ENCODE measurements at places on chromosomes 6 and 20.
A peak's percentile ranks its signal among the peaks of the same experiment; 100 is the strongest.

DNA sequence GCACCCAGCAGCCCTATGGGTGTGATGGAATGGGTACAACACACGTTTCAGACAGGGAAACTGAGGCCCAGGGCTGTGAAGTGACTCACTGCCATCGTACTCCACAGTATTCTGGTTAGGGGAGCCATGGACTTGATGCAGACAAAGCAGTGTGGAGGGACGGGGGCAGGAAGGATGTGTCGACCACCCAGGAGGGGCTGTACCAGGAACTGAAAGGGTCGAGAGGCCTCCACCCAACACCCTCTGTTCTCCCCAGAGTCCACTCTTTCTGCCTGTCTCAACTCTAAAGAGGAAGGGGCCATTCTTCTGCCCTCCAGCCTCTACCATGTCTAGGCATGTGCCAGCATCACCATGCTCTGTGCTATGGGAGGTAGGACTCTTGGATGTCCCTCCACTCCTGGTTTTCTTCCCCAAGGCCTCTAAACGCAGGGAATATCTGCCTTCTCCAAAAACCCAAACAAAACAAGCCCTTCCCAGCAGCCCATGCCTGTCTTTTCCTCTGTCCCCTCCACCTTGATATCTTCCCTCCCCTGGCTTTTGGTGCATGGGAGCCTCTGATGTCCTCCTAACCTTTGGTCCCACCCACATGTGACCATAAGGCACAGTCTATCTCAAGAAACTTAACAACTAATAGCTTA lies 7.4 kb downstream of the SLC22A1 start:
- DNase-seq = no peak

GRCh38 chr20:36645998-36646397 lies at the start of gene SLA2:
TSS of gene SLA2 (minus strand) at chr20:36646196. CDS start at chr20:36641335, 4,861 bp downstream.
- peak; percentile 34 for DNase-seq

GRCh38 chr6:46243754-46244153 lies 73.0 kb upstream of the ENPP5 start:
- DNase-seq = no peak

DNA sequence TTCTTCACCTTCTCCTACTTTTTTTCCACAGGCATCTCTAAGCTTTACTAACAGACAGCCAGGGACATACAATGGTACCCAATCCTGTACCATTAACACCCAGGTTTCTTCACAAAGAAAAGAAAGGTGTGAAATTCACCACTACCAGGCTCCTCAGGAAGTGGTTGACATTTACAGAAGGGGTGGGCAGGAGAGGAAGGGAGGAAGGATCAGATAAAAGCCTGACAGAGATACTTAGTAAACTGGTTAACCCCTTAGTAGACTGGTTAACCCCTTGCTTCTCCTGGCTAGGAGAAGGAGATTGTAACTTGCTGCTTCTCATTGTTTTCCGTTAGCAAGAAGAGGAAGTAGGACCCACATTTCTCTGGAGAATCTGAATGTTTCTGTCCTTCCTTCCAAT lies 7.2 kb downstream of the SAMD3 start:
- DNase-seq = no peak

DNA sequence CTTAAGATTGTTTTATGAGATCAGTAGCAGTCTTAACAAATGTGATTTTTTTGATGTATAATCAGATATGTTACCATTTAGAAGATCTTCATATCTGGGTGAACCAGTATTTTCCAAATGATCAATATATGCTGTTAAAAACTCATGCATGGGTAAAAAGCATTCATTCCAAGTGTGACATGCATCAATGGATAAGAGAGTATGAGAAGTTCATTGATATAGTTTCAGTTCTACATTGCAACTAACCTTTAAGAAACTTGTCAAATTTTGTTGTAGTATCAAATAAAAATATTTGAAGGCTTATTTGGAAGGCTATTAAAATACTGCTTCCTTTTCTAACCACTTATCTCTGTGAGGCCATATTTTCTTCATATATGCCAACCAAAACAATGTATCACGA lies 117.7 kb downstream of the FIG4 start:
- DNase-seq = no peak

GRCh38 chr6:42933205-42933604 lies 3.9 kb downstream of the CNPY3 start:
- DNase-seq = no peak

- peak; percentile 20 for DNase-seq
These were observed 741 bp upstream of the PNISR start for GRCh38 chr6:99425647-99426450.

- no peak for DNase-seq
These were observed 70.4 kb downstream of the DOK5 start for GRCh38 chr20:54545676-54546358.

DNA sequence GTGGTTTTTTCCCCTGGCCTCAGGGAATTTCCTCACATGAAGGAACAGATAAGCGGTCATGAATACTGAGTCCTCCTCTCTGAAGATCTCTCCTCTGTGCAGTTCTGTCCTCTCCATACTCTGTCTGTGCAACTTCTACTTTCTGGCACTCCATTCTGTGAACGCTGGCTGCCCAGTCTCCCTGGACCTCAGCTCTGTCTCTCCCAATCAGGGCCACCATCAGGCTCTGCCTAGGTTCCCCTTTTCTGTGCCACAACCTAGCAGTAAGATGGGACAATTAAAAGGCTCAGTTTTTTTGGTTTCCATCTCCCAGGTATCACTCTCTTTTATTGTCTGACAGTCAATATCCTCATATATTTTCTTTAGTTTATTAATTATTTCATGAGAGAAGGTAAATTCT lies 4.8 kb upstream of the ADGB start:
- no peak for DNase-seq

DNA sequence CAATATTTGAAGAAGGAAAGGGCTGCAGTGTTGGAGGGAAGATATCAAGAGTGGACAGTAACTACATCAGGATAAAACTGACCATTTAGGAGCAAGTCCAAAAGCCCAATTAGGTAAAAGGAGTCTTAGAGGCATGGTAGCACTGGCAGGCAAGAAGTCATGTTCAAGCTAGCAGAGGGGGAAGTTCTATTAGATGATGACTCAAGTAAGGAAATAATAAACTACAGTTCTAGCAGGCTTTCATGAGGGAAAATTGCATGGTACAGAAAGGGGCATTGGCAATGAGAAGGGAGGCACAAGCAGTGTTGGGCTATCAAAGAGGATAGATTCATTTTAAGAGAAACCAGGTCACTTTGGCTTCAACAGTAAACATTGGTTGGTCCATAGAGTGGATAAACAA lies 156.1 kb upstream of the PTPRK start:
- DNase-seq = no peak

DNA sequence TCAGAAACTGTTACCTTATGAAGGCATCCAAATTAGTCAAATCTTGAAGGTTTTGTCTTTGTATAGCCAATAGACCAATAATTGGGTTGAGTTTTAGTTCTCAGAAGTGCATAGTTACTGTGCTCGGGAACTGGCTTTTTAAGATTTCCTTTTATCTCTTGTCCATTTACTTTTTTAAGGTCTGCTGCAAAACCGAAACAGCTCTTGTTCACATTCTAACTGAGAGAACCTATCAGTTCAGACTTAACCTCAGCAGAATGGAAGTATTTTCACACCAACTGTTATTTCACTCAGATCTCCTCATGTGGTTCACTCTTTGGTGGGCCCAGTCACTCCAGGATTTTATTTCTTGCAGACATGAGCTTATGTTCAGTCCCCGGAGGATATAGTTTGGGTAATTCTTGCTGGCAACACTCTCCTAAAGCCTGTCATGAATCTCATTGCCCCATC lies 55.5 kb downstream of the TPBG start:
- DNase-seq = no peak

DNA sequence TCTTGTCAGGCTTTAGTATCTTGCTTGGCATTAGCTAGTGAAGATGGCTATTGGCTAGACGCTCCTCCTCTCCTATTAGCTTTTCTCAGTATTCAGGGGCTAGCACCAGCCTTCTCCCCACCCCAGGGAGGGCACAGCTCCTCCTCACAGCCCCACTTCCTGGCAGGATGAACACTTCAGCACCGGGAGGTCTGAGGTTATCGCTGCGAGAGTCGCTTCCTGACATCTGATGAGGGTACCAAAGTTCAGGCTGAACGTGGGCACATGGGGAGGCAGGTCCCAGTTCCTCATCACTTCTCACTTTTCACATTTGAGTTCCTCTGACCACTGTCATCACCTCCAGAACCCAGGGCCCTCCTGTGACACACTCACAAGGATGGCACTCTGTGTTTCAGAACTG lies 66.6 kb downstream of the LAMA4 start:
- DNase-seq = no peak

- DNase-seq = no peak
These were observed 5.6 kb downstream of the TRAM2 start for GRCh38 chr6:52571099-52571755.

- no peak for DNase-seq
These were observed 28.2 kb downstream of the ISM1 start for GRCh38 chr20:13249118-13249797.

DNA sequence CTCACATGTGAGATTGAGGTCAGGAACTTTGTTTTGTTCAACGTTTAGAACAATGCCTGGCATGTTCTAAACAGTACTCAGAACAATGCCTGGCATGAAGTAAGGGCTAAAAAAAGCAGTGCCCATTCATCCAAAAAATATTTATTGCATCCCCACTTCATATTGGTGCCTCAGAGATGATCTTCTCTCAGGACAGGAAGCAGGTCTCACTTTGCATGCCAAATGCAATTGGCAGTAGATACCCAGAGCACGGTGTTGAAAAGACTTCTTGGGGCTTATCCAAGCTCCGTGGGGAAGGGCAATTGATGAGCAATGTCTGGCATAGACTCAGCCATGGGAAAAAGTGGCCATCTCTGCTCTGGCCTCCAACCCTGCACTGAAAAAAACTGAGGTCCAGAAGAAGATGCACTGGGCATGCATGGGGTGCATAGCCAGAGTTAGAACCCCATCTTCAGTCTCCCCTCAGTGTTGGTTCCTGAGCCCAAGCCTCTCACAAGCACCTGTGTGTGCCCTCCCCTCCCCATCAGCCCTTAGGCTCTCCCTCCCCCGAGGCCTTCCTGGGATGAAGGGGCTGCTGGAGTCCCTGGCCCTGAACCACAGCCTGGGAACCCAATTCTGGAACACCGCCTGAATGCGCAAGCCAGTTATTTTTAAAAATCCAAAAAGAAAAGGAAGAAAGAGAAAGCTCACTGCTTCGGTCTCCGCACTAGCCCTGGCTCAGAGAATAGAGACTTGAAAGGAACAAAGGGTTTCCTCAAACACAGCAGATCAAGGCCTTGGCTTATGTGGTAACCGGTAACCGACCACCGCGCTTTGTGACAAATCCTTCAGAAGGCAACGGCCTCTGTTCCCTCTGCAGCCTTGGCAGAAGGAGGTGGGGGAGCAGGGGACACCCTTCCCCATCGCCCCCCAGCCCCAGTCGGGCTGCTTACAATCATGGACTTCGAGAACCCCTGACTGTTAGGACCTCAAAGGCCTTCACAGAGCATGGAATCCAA lies 78.5 kb upstream of the SIRPA start:
- no peak for DNase-seq

DNA sequence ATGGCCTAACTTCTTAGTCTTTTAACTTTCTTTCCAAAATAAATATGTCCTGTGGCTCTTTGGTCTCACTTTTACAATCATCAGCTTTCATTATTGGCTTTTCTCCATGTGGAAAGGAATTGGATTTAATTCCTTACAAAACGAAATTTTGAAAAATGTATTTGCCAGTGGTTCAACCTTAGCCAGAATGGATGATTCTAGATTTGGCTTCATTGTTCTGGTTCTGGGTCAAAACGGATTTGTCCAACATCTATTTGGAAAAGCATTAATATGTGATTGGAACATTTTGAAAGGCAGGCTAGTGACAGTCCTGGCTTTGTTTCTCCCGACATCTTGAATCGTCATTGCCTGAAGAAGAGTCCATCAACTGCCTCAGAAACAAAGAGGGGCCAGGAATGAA lies 59.2 kb downstream of the TENT5A start:
- no peak for DNase-seq

- DNase-seq = no peak
These were observed 37.3 kb downstream of the KIF3B start for GRCh38 chr20:32314768-32315167.

GRCh38 chr6:35601331-35602132 lies 87.2 kb downstream of the FKBP5 start:
- DNase-seq = peak; percentile 34

GRCh38 chr20:60507087-60507694 lies 549.0 kb downstream of the CDH26 start:
- DNase-seq = no peak

- no peak for DNase-seq
These were observed 33.4 kb upstream of the RIMS1 start for GRCh38 chr6:71852948-71853347.

DNA sequence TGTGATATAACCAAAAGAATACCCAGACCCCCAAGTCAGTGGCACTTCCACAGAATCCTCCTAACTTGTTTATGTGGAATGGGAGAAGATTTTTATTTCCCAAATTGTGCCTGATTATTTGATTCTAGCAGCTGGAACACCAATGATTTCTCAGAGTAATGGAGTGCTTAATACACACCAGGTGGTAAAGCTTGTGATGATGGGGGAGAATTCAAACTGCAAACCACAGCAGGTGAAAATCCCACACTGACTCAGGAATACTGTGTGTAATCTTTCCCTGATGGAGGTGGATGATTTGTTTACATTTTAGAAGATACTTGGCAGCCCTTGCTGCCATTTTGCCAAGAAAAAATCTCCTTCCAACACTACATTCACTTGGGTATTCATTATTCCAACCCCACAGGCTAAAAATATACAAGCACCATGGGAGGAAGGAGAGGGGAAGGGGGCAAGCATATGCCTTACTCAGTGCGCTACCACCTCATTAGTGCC lies 212.7 kb upstream of the PLN start:
- no peak for DNase-seq

DNA sequence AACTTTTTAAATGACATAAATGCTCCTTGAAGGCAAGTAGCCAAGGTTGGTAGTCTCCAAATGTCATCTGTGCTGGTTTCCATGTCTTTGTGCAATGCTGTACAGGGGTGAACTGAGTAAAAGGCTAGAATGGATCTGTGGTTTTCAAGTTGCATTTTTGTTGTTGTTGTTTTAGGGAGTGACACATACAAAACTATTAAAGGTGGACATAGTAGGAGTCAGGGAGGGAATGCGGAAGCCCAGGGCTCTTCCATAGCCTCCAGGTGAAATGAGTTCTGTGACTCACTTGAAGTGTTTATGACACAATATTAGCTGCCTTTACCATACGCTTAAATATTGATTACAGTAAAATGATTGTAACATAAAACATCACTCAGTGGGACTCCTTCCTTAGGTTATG lies 22.5 kb upstream of the QKI start:
- no peak for DNase-seq

GRCh38 chr20:41747226-41747625 lies 129.0 kb upstream of the CHD6 start:
- DNase-seq = no peak

GRCh38 chr20:60570481-60571277 lies 612.5 kb downstream of the CDH26 start:
- DNase-seq = no peak

DNA sequence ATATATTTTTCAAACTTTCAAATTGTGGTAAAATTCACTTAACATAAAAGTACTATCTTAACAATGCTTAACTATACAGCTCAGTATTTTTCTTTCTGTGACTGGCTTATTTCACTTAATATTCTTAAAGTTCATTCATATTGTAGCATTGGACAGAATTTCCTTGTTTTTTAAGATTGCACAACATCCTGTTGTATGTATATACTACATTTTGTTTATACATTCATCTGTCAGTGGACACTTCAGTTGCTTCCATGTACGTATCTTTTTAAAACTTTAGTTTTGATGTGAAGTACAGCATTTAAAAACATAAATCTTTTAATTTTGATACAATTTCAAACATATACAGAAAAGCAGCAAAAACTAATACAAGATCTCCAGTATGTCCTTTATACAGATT lies 220.7 kb downstream of the ZFAND3 start:
- DNase-seq = no peak

GRCh38 chr6:132333639-132334520 lies 67.4 kb downstream of the MOXD1 start:
- no peak for DNase-seq
